Fibroblast of skin of left biceps (primary cell): ENCODE measurements at places on chromosomes 3 and 15.

GRCh38 chr3:98900265-98901118, 1.0 kb downstream of the DCBLD2 start:
- no peak for DNase-seq

DNA sequence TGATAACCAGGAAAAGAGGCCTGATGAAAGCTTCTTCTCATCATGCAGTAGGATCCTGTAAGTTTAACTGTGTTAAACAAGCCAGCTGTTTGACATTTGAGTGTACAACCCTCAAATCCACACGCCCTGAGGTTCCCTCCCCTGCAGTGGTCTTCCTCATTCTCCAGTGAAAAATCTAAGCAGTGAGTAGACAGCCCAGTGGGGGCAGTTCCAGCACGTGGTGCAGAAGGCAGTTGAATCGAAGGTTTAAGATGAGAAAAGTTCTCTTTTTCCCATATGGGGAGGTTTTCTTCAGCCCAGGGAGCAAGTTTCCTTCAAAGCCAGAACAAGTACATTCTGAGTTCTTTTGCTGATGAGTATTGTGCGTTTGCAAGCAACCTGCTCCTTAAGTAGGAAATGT, 174.5 kb downstream of the NR2F2 start:
- no peak for DNase-seq

DNA sequence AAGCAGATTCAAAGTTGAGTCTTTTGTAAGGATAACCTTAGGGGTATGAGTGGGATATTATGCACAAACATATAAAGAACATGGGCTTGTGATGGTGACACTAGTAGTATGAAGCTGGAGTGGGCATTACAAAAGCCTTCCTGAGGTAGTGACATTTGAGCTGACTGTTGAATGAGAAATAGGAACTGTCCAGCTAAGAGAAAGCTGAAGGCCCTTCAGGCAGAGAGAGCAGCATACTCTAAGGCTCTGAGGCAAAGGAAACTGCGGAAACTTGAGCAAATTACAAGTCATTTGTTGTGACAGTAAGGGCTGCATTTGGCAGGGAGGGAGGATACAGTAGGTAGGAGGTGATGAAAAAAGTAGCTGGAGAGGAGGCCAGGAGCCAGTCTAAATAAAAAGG, 190.7 kb upstream of the CD96 start:
- no peak for DNase-seq

DNA sequence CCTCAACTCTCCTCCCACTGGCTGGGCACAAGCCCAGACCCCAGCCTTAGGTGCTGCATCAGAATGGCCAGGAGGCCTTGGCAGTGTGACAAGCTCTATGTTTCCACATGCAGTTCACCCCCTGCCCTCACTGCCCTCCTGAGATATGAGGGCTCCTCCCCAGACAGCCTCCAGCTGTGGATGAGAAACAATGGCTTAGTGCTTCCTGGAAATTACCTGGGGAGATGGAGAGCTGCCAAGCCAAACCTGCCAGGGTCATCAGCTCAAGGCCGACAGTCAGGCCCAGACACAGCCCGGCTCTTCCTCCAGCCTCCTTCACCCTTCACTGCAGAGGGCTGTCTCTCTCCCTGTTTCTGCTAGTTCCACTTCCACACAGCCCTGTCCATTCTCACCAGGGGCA, 76.3 kb downstream of the MYLK start:
- DNase-seq, result no peak

- no peak for DNase-seq
These were observed 90.7 kb downstream of the IGF2BP2 start for GRCh38 chr3:185733980-185734724.

DNA sequence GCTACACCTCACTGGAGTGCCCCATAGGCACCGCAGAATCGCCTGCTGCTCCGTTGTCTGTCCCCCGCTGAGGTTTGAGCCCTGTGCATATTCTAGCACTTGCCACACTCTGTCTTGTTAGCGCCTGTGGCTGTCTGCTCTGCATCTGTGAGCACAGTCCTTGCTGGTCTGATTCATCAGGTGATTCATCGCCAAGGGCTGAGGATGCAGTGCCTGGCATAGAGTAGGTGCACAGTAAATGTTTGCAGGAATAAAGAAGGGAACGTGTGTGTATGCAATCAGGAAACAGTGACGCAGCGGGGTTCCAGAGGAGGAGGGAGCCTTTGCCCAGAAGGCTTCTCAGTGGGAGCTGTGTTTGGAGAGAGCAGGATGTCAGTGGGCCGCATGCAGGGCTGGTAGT, 124.0 kb upstream of the PLXNA1 start:
- peak; percentile 51 for DNase-seq

- no peak for DNase-seq
These were observed at the start of gene PLXNB1 for GRCh38 chr3:48429960-48430707. PLXNB1 (minus strand) TSS chr3:48430086; CDS start chr3:48424611, 5,475 bp downstream.

GRCh38 chr3:192364316-192364715, 363.0 kb downstream of the FGF12 start:
- DNase-seq, result no peak

- no peak for DNase-seq
These were observed 80.7 kb downstream of the SATB1 start for GRCh38 chr3:18344306-18345014.

DNA sequence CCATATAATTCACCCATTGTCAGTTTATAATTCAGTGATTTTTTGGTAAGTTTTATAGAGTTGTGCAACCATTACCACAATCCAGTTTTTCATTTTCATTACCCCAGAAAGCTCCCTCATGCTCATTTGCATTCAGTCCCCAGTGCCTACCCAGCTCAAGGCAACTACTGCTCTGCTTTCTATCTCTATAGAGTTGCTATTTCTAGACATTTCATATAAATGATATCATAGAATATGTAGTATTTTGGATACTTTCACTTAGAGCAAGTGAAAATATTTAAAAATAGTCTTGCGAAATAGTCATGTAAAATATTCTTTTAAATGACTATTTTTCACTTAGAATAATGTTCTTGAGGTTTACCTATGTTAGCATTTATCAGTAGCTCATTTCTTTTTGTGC, 42.1 kb downstream of the ZNF654 start:
- DNase-seq, result no peak

GRCh38 chr3:20861454-20861853, 675.4 kb upstream of the SGO1 start:
- DNase-seq, result no peak

- no peak for DNase-seq
These were observed 139.7 kb downstream of the NSMCE3 start for GRCh38 chr15:29129926-29130325.
